ENCODE measurements at places on chromosomes 6 and 20.
A peak's percentile ranks its signal among the peaks of the same experiment; 100 is the strongest.

GRCh38 chr6:122651604-122652003 is 41.4 kb downstream of the PKIB start:
- DNase-seq: peak; percentile 25

DNA sequence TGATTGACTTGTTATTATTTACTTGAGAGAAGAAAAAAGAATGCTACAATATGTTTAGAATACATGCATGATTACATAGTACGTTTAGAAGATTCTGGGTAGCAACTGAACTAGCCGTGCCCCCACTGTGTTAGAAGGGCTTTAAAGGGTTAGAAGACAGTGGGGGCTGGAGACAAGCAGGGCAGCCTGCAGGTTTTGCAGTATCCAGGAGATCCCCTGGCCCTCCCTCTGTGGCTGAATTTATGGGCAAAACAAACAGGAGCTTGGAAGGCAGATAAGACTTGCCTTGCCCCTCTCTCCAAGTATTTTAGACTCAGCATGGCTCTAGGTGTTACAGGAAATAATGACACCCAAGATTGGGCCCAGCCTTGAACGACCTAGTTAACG is 179.2 kb downstream of the CLIC5 start:
- DNase-seq: no peak

DNA sequence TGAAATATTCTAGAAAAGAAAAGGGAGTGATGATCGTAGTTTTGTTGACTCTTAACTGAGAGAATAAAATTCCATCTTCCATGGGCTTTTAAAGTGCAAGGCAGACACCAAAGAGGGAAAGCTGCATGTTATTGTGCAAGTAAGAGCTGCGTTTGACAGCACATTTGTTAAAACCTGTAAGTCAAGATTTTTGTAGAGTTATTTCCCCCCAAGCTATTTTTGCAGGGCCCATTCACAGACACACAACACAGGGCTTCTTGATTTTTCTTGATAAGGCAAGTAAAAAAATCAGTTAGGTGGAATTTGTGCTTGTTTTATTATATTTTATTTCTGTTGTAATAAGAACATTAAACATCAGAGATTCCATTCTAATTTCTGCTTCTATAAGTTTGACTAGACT is 13.8 kb downstream of the CFAP206 start:
- no peak for DNase-seq

GRCh38 chr20:19511931-19512330 is 246.1 kb upstream of the RIN2 start:
- no peak for DNase-seq

GRCh38 chr20:44909872-44910689 is at the start of gene PABPC1L:
TSS of gene PABPC1L (plus strand) at chr20:44910060. CDS start at chr20:44910144, 84 bp downstream.
- DNase-seq: no peak

- no peak for DNase-seq
Measured at GRCh38 chr6:168837254-168838036, 396.5 kb downstream of the SMOC2 start.

DNA sequence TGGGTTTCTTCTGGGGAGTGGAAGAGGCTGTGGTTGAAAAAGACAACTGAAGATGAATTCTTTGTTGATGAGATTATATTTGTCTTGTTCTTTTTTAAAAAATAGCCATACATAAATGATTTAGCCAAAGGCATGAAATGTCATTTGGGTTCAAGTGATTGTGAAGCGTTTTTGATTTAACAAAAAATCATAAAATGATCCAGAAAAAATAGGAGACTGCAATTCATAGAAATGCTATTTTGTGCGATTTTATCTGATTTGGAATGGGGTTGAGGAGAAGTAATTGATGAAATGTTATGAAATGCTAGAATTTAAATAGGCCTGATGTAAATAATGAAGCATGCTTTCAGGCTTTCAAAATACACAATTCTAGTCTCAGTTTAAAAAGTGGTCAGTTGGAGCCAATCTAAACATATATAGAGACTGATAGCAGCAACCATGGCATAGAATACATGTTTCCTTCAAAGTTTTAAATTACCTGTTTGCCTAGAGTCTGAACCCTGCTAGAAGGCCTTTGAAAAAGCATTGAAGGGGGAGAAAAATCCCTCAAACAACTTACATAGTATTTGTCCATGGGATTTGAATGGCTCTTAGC is 21.8 kb downstream of the PFDN4 start:
- DNase-seq: no peak

GRCh38 chr6:164898412-164898811 is 411.0 kb downstream of the C6orf118 start:
- DNase-seq: no peak

- no peak for DNase-seq
Measured at GRCh38 chr6:382883-383810, 8.4 kb upstream of the IRF4 start.

- no peak for DNase-seq
Measured at GRCh38 chr6:144335311-144335861, 50.3 kb downstream of the UTRN start.

- DNase-seq: no peak
Measured at GRCh38 chr20:34755367-34755766, 51.2 kb downstream of the TP53INP2 start.

DNA sequence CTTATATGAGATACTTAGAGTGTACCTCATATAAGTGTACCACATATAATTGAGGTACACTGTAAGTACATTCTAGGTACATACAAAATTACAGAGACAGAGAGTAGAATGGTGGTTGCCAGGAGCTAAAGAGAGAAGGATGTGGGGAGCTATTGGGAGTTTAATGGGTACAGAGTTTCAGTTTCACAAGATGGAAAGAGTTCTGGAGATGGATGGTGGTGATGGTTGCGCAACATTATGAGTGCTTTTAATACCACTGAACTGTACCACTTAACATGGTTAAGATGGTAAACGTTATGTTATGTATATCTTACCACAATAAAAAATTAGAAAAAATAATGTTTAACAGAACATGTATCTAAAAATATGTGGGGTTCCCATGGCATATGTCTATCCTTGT is 69.4 kb downstream of the PRND start:
- no peak for DNase-seq

DNA sequence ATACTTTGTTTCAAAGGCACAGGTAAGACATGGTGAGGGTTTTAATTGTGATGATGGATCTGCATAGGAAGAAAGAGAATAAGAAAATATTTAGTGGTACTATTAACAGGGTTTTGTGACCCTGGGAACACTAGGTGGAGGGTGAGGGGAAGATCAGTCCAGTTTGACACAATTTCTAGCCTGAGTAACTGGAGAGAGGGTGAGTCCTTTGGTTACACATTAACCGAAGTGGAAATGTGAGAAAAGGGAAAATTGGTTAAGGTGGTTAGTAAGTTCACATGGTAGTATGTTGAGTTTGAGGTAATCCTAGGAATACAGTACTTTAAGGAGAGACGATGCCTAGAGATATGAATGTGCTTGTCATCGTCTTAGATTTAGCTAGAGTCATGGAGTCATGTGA is 54.8 kb upstream of the POU3F2 start:
- DNase-seq: no peak

- no peak for DNase-seq
Measured at GRCh38 chr6:148671085-148671484, 75.7 kb upstream of the UST start.

DNA sequence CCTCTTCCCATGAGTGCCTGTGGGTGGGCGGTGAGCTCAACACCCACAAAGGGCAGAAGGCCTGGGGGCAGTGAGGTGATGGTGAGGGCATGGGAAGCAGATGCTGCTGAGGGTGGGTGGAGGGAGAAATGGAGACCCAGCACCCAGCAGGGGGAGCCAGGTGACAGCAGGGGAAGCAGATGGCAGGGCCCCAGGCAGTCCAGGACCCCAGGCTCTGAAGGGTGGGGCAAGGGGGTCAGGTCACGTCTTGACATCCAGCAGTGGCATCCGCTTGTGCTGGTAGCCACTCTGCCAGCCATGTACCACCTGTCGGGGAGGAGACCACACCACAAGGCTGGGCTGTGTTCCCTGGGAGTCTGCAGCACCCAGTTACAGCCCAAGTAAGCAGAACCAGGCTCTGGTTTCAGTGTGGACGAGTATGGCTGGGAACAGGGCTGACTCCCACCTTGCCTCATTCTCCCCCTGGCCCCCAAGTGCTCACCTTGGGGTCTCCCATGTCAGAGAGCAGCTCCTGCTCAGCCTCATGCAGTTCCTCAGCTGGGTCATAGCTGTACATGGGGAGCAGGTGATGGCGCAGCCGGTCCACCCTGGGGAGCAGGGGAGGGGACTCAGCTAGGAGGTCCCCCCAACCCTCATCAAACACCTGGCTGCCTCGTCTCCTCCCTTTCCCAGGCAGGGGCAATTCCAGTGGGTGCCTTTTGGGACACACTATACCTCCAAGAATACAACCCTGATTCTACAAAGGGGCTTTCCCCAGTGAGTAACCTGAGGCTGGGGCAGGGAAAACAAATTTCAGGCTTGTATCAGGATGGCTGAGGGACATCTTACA is 2.0 kb downstream of the SMIM29 start:
- no peak for DNase-seq

- no peak for DNase-seq
Measured at GRCh38 chr6:139448051-139448649, 73.7 kb upstream of the CITED2 start.

- no peak for DNase-seq
Measured at GRCh38 chr6:18343741-18344140, 43.4 kb upstream of the RNF144B start.

DNA sequence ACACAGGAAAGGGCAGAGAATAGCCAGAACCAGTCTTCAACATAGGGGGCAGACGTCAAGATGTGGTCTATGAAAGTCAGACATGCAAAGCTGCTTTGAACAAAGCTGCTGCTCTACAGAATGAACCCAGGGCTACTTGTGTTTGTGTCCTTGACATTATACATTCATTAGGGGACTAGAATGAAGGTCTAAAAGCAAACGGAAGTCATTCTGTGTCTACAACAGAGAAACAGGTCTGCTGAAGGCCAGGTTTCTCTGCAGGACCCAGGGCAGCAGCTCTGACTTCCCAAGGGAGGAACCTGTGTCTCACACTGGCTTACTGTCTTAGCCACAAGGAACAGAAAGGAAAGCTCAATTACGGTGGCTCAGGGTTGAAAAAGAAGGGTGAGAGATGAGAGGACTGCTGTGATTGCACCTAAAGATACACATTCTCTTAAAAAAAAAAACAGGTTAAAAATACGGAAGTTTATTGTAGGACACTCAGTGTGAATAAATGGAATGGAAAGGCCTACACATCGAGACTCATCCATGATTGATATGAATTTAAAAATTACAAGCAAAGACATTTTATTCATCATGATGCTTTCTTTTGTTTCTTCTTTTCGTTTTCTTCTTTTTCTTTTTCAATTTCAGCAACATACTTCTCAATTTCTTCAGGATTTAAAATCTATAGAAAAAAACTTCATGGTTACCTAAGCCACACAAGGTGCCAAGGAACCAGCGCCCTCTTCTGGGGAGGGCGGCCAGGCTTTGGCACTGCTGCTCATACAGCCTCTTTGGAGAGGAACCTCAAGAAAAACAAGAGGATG is 6.7 kb downstream of the PSMA7 start:
- no peak for DNase-seq

GRCh38 chr6:35088281-35089215 is 52.6 kb downstream of the TCP11 start:
- DNase-seq: no peak

DNA sequence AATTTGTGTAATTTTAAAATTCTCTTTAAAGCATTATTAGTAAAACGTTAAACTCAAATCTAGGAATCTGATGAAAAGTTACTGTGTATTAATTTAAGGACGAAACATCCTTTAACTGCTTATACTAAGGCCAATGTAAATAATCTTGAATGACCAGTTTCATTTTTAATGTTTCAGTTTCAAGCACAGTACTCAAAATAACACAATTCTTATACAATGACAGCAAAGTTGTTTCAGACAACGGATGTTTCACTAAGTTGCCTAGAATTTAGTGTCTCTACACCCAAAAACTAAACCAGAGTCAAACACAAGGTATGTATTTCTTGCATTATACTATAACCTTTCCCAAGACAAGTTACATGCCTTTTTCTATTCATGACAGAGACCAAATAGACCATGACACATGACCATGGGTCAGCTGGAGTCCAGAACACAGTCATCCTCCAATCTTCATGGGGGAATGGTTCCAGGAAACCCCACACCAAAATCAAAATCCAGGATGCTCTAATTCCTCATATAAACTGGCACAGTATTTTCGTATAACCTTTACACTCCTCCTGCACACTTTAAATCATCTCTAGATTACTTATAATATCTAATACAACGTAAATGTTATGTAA is 7.7 kb downstream of the PHIP start:
- DNase-seq: no peak

GRCh38 chr6:125678601-125679000 is 70.8 kb upstream of the HEY2 start:
- no peak for DNase-seq

GRCh38 chr6:170344631-170345576 is 38.3 kb downstream of the FAM120B start:
- DNase-seq: no peak

- DNase-seq: no peak
Measured at GRCh38 chr6:157020398-157020797, 243.2 kb downstream of the ARID1B start.

DNA sequence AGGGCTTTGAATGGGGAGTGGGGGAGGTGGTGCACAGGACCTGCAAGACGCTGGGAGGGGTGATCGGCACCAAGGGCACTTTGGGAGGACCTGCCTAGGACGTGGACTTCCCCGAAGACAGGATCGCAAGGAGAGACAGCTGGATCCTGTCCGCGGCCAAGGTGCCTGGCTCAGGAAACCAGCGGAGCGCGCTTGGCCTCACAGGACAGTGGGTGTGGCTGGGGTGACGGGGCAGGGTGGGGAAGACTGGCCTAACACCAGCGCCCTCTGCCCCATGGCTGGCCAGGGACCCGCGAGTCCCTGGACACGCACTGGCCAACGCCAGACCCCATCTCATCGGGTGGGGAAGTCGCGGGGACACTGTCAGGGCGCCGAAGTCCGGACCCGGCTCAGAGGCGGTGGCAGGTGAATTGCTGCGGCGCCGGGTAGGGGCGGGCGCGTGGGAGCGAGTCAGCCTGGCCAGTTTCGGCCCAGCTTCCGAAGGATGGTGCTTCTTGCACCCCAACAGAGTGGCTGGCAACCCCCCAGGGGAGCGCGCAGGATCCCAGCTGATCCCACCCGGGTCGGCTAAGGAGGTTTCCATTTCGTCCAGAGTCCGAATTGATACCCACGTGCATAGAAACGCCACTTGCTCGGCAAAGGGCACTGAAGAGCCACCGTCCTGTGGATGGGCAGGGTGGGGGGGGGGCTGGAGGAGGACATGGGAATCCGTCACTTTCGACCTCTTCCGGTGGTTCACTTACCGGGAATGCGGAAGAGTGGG is 785 bp upstream of the THBD start:
- no peak for DNase-seq

- no peak for DNase-seq
Measured at GRCh38 chr6:155628306-155628705, 172.7 kb upstream of the NOX3 start.

DNA sequence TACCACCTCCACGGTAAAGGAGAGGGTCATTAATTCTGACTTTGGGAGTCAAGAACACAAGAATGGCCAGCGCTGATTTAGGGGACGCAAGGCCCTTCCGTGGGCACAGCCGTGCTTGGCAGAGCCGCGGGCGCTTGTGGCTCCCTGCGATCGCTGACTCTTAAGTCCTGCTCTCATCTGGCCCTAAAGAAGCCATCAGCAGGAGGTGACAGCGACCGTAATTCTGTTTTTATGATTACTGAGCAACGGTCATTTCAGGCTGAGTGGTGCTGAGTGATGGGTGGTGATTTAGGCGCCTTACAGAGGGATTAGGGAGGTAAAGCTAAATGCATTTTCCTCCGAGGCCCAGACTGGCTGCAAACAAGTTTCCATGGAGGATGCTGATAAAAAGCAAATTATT is 364.6 kb upstream of the SULF2 start:
- DNase-seq: no peak

All from retinal pigment epithelial cell (primary cell).